ENCODE measurements at places on chromosomes 2 and 18. TPM values are rescaled to one million over a fixed set of nuclear protein-coding genes. Genes with fewer than 3 reads are reported as not detected.

DNA sequence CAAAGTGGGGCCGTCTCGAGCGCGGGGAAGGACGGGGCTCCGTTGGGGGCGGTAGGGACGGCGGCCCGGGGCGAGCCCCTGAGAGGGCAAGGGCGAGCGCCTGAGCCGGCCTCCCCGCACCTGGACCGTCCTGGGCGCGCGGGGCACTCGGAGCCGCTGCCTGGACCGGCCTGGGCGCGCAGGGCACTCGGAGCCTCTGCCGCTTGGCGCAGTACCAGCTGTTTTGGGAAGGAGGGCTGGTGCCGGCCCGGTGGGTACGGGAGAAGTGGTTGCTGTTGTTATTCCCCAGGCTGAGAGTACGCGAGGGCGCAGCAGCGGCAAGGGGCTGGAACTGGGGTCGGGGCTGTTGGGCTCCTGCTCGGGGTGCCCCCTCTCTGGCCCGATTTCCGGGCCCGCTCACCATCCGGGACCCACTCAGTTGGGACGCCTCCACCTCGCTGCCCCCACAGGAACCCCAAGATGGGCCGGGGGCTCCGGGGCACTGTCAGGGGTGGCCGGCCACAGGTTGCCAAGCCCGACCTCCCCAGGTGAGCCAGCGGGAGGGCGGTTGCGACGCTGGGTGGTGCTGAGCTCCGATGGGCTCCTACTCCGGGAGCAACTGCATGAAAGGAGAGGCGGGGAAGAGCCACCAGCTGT is 579 bp downstream of the ARHGEF4 start:
- peaks cover 7% of the 10 kb centered on the region for H3K27me3 ChIP-seq
- H3K4me1 ChIP-seq, result peaks cover 18% of the 10 kb centered on the region
- no peak for DNase-seq
- H3K27ac ChIP-seq, result no peak overlapping the region
- H3K4me3 ChIP-seq, result peak overlapping the region; percentile 43

DNA sequence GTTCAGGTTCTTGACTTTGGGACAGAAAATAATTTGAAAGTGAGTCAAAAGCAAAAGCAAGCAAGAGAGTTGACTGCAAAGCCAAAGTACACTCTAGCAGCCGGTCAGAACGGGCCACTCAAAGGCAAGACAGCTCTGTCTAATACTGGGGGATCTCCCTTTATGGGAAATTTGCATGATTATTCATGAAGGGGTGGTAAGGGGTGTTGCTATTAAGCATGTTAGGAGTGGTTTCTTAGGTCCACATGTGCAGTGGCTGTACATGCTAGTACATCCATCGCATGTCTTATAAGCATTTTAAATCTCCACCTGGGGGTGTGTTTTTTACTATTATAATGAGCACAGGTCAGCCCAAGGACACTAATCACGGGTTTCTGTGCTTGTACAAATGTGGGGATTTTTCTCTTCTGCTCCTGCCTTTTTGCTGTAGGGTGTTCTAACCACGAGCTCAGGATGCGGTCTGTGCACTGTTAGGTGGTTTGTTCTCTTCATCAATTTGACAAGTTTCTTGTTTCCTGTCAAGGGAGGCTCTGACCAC is 60.2 kb upstream of the SPP2 start:
- no peaks in the 10 kb centered on the region for H3K4me1 ChIP-seq
- no peak overlapping the region for H3K27ac ChIP-seq
- no peaks in the 10 kb centered on the region for H3K27me3 ChIP-seq

- no peaks in the 10 kb centered on the region for H3K4me1 ChIP-seq
- DNase-seq, result peak; percentile 83
- no peak overlapping the region for H3K4me3 ChIP-seq
Measured at GRCh38 chr2:104406261-104406726, 447.6 kb upstream of the POU3F3 start.

The PRKAG3 gene
- total RNA-seq, result not detected

- no peaks in the 10 kb centered on the region for H3K27me3 ChIP-seq
- no peak overlapping the region for H3K27ac ChIP-seq
- DNase-seq, result no peak
- no peak overlapping the region for H3K4me3 ChIP-seq
- H3K4me1 ChIP-seq, result no peaks in the 10 kb centered on the region
- no peaks in the 10 kb centered on the region for H3K36me3 ChIP-seq
Measured at GRCh38 chr2:56753182-56753581, 569.4 kb downstream of the CCDC85A start.

- H3K27me3 ChIP-seq, result no peaks in the 10 kb centered on the region
- H3K4me1 ChIP-seq, result no peaks in the 10 kb centered on the region
- no peak overlapping the region for H3K27ac ChIP-seq
- H3K36me3 ChIP-seq, result no peaks in the 10 kb centered on the region
Measured at GRCh38 chr18:72419914-72420313, 124.2 kb downstream of the CBLN2 start.

- no peaks in the 10 kb centered on the region for H3K4me1 ChIP-seq
- no peaks in the 10 kb centered on the region for H3K27me3 ChIP-seq
- H3K27ac ChIP-seq, result peak overlapping the region; percentile 1
- no peak for DNase-seq
- H3K4me3 ChIP-seq, result no peak overlapping the region
Measured at GRCh38 chr2:64998658-64999061, 9.5 kb downstream of the SLC1A4 start.

- H3K4me1 ChIP-seq, result peaks cover 15% of the 10 kb centered on the region
- H3K27ac ChIP-seq, result no peak overlapping the region
- H3K36me3 ChIP-seq, result peaks cover 34% of the 10 kb centered on the region
- no peaks in the 10 kb centered on the region for H3K27me3 ChIP-seq
- H3K4me3 ChIP-seq, result no peak overlapping the region
- DNase-seq, result no peak
Measured at GRCh38 chr2:99420031-99420430, 69.8 kb downstream of the REV1 start.

The FHOD3 gene
- 7.5 TPM for total RNA-seq

DNA sequence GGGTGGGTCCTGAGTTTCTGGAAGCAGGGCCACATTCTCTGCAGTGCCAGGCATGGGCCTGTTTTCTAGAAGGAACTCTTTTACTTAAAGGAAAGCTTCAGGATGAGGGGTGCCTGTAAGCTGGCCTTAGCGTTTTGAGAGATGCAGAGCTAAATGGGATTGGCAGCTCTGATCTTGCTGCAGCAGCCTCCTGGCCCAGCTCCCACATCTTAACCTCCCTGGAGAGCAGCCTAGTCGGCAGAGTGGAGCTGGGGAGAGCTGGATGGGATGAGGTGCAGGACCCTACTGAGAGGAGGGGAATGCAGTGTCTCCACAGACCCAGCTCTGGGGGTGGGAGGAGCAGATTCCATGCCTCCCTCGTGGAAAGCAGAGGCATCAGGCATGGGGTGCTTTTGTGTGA is 52.0 kb downstream of the TMEM17 start:
- H3K4me1 ChIP-seq, result peaks cover 18% of the 10 kb centered on the region
- H3K4me3 ChIP-seq, result no peak overlapping the region
- no peaks in the 10 kb centered on the region for H3K36me3 ChIP-seq
- no peak for DNase-seq
- H3K27ac ChIP-seq, result no peak overlapping the region
- no peaks in the 10 kb centered on the region for H3K27me3 ChIP-seq

The CFAP53 gene
- not detected for total RNA-seq

The GCG gene
- total RNA-seq, result not detected

- H3K27ac ChIP-seq, result no peak overlapping the region
- DNase-seq, result no peak
- no peaks in the 10 kb centered on the region for H3K36me3 ChIP-seq
Measured at GRCh38 chr2:62558743-62559142, 52.7 kb upstream of the TMEM17 start.

DNA sequence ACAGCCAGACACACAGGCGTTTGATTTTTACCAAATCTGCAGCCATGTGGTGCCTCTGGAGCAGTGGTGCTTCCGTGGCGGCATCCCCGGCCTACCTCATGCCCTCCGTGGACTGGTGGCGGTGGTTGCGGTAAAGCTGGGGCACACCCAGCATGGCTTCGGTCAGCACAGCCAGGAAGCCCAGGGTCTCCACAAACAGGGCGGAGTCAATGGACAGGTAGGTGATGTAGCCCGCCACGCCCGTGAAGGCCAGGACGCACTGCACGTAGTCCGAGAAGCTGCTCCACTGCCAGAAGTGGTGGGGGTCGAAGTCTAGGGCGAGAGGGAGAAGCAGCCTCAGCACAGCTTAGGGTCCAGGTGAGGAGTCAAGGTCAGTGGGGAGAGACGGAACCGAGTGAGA is 32.4 kb downstream of the SLC66A2 start:
- peaks cover 66% of the 10 kb centered on the region for H3K36me3 ChIP-seq

The SERPINB4 gene
- not detected for total RNA-seq

The EVA1A gene
- 1.3 TPM for total RNA-seq

- peaks cover 2% of the 10 kb centered on the region for H3K4me1 ChIP-seq
- H3K4me3 ChIP-seq, result no peak overlapping the region
- peaks cover 7% of the 10 kb centered on the region for H3K27me3 ChIP-seq
- no peak for DNase-seq
Measured at GRCh38 chr2:241876528-241877196, 7.1 kb downstream of the RTP5 start.

GRCh38 chr18:23816740-23817139 is 127.5 kb downstream of the LAMA3 start:
- no peaks in the 10 kb centered on the region for H3K27me3 ChIP-seq
- no peaks in the 10 kb centered on the region for H3K4me1 ChIP-seq
- DNase-seq, result no peak
- no peak overlapping the region for H3K27ac ChIP-seq
- H3K36me3 ChIP-seq, result no peaks in the 10 kb centered on the region
- H3K4me3 ChIP-seq, result no peak overlapping the region

The MBD5 gene
- total RNA-seq, result 72.9 TPM

- no peak for DNase-seq
- H3K27me3 ChIP-seq, result no peaks in the 10 kb centered on the region
- H3K36me3 ChIP-seq, result no peaks in the 10 kb centered on the region
- H3K4me3 ChIP-seq, result no peak overlapping the region
- H3K27ac ChIP-seq, result no peak overlapping the region
Measured at GRCh38 chr2:200121931-200122330, 166.5 kb downstream of the MAIP1 start.

GRCh38 chr2:152319822-152320570 is 15.0 kb upstream of the FMNL2 start:
- no peaks in the 10 kb centered on the region for H3K36me3 ChIP-seq
- no peak for DNase-seq
- no peaks in the 10 kb centered on the region for H3K4me1 ChIP-seq

The RAB27B gene
- 102 TPM for total RNA-seq

The SPRED2 gene
- 12.9 TPM for total RNA-seq

- no peak overlapping the region for H3K4me3 ChIP-seq
- no peak for DNase-seq
- no peak overlapping the region for H3K27ac ChIP-seq
- H3K4me1 ChIP-seq, result no peaks in the 10 kb centered on the region
- no peaks in the 10 kb centered on the region for H3K36me3 ChIP-seq
Measured at GRCh38 chr2:174951745-174952144, 53.4 kb downstream of the CHN1 start.
